GM23248 (cell line): ENCODE measurements at places on chromosomes 11 and 22. TPM values are rescaled to one million over a fixed set of nuclear protein-coding genes. Genes with fewer than 3 reads are reported as not detected.

- H3K4me3 ChIP-seq, result no peak overlapping the region
- DNase-seq, result no peak
- no peaks in the 10 kb centered on the region for H3K4me1 ChIP-seq
- H3K27ac ChIP-seq, result no peak overlapping the region
- H3K27me3 ChIP-seq, result no peaks in the 10 kb centered on the region
Measured at GRCh38 chr11:59866836-59867235, 549 bp upstream of the TCN1 start.

FOSL1 gene
- 104 and 105 TPM in 2 replicates for polyA plus RNA-seq

DBX1 gene
- not detected in 2 replicates for polyA plus RNA-seq

GRCh38 chr11:120258661-120259060 lies 18.7 kb downstream of the POU2F3 start:
- no peak overlapping the region for H3K4me3 ChIP-seq
- H3K27ac ChIP-seq, result no peak overlapping the region
- no peaks in the 10 kb centered on the region for H3K4me1 ChIP-seq
- H3K36me3 ChIP-seq, result no peaks in the 10 kb centered on the region
- no peak for DNase-seq

DNA sequence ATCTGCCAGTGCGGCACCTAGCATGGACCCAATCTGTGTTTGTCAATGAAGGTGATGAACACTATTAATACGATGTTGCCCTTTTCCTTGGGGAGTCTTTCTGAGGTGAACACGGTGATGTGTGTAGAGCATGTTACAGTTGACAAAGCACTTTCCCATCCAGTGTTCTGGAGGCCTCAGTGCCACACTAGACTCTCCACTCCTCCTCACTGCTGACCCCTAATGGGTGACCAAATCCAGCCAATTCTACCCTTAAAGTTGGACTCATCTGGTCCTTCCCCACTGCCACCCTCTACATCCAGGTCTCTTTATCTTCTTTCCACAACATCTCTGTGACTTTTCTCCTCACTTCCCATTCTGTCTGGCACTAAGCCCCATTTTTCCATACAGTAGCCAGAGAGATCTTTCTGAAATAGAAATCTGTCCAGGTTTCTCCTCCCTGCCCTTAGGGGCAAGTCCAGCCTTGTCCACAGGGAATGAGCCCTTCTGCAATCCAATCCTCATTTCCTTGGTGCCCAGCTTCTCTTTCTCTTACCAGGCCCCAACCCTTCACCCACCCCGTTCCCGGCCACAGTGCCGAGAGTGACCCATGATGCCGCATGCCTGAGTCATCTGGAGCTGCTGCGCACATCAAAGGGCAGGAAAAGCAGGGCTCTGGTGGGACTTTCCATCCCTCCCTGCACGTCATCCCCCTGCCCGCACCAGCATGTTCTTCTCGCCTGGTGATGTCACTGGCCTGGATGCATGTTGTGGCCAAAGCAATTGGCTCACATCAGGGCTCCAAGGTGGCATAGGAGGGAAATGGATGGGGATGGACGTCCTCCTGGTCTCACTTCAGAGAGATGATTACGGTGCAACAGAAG lies 64.2 kb downstream of the RASSF10 start:
- peaks cover 13% of the 10 kb centered on the region for H3K27me3 ChIP-seq
- H3K4me1 ChIP-seq, result no peaks in the 10 kb centered on the region
- H3K4me3 ChIP-seq, result no peak overlapping the region
- no peak overlapping the region for H3K27ac ChIP-seq
- H3K36me3 ChIP-seq, result no peaks in the 10 kb centered on the region

- no peak overlapping the region for H3K27ac ChIP-seq
- no peak for DNase-seq
- H3K36me3 ChIP-seq, result no peaks in the 10 kb centered on the region
- no peaks in the 10 kb centered on the region for H3K27me3 ChIP-seq
- no peaks in the 10 kb centered on the region for H3K4me1 ChIP-seq
Measured at GRCh38 chr11:25625094-25625493, 706.8 kb upstream of the ANO3 start.

GRCh38 chr11:78248903-78249302 lies 60.2 kb downstream of the USP35 start:
- peaks cover 28% of the 10 kb centered on the region for H3K4me1 ChIP-seq
- no peaks in the 10 kb centered on the region for H3K27me3 ChIP-seq
- H3K27ac ChIP-seq, result no peak overlapping the region
- no peak overlapping the region for H3K4me3 ChIP-seq
